ENCODE measurements at places on chromosomes 13 and 19.
A peak's percentile ranks its signal among the peaks of the same experiment; 100 is the strongest.

DNA sequence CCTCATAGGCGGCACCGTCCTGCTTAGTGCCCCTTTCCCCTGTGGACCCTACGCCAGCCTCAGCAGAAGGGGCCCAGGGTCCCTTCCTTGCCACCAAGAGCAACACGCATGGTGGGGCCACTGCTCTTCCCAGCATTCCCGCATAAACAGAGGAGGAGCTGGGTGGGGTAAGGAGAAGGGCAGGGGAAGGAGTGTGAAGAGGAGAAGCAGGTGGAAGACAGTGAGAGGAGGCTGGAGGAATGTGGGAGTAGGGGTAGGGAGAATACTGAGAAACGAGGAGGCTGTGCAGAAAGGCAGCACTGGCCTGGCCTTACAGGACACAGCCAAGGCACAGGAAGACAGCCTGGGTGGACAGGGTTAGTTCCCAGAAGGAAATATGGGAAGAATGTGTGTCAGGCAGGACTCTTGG is 43.9 kb downstream of the ZNF331 start:
- no peak for DNase-seq

DNA sequence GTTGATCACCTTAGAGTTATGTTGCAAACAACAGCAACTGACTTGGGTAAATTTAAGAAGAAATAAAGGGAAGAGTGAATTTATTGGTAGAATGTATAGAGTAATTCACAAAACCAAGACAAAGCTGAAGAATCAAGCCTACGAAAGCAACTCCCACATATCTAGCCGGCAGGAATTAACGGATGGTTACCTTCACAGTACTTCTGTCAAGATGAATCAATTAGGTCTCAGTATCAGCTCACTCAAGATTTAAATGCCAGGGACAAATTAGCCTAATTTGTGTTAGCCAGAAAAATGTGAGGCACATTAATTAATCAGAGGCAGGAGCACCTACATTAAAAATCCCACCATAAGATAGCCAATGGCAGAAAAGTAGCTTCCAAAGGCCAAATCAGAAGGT is 10.7 kb downstream of the KPNA3 start:
- no peak for DNase-seq

DNA sequence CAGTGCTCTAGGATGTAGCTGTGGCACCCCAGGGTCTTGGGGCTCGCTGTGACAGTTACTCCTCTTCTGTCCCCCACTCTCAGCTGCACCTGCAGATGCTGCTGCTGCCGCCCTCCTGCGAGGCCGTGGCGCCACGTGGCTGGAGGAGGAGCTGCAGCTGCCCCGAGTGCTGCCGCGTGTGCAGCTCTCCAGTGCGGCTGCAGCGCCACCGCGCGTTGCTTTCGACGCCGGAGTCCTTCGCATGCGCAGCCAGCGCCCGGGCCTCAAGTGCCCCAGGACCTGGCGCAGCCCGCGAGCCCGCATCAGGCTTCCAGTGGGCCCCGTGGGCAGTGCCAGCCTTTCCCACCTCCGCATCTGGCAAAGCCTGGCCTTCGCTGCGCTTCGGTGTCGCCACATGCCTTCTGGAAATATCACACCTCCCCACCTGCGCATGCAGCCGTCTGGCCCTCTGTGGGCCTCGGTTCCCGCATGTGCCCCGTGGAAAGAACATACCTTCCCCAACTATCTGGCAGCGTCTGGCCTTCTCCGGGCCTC is 692 bp upstream of the ZNF580 start:
- DNase-seq = no peak

- no peak for DNase-seq
Observed at GRCh38 chr13:96781141-96781540, 213.1 kb downstream of the OXGR1 start.

- DNase-seq = no peak
Observed at GRCh38 chr13:104086210-104086609, 1020.0 kb upstream of the SLC10A2 start.

- DNase-seq = no peak
Observed at GRCh38 chr13:26784704-26785639, 24.4 kb upstream of the GPR12 start.

GRCh38 chr19:33407140-33407551 is 33.6 kb downstream of the CEBPG start:
- DNase-seq = no peak

DNA sequence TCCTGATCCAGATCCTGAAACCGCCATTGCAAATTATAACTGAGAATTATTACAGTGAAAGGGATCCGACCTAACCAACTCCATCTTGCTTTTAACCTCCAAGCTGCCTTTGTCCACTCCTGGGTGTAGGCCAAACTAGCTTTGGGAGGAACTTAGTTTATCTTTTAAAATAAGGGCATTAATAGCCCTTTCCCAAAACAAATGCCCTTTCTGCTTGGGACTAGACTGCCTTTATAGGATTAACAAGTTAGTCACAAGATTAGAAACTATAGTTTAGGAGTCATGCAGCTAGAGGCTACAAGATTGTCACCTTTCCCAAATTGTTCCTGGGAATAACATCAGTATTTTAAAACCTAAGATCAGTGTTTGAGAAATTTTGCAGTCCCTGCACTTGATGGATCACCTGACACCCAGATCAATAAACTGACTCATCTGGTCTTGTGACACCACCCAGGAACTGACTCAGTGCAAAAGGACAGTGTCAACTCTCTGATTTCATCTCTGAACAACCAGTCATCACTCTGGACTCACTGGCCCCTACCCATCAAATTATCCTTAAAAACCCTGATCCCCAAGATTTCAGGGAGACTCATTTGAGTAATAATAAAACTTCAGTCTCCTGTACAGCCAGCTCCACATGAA is 4.1 kb upstream of the ZNF841 start:
- no peak for DNase-seq

DNA sequence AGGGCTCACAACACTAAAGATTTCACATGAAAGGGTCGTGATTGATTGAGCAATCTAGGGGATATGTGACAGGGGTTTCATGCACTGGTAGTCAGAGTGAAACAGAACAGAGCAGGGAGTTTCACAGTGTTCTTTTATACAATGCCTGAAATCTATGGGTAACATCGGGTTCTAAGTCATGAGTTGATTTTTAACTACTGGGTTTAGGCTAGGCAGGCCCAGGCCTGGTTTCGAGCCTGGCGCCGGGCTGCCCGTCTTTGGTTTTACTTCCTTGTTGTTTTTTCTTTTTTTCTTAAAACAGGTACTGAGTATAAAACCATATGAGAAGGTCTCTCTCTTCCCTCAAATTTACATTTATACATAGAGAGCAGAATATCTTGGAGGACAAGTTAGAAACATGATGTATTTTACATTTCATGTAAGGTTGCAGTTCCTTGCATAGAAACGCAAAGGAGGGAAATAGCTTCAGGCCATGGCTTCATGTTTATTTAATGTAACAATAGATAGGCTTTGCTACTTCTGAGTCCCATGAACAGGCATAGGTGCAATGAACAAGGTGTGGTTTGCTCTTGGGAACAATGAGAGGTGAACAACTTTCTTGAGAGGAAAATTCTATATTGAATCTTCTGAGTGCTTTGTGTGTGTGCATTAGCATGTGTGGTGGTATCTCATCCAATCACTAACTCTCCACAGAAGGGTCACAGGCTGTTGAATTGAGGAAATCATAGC is 128.9 kb upstream of the RXFP2 start:
- no peak for DNase-seq

DNA sequence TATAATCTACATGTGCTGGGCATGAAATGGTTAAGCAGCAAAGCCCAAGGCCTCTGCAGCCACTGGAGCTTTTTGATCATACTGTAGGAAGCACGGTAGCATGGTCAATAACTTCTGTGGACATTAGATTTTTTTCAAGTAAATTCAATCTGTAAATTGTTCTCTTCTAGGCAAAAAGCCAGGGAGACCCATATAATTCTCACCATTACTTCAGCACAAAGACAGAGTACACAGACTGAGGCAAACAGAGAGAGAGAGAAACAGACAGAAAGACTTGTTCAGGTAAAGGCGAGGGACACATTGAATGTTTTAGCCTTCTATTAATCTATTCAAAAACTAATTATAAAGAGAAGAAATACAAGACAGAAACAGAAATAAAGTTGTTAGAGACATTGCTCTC is 349.4 kb downstream of the RFC3 start:
- no peak for DNase-seq

GRCh38 chr13:94031609-94032008 is 447.9 kb downstream of the DCT start:
- DNase-seq = no peak

DNA sequence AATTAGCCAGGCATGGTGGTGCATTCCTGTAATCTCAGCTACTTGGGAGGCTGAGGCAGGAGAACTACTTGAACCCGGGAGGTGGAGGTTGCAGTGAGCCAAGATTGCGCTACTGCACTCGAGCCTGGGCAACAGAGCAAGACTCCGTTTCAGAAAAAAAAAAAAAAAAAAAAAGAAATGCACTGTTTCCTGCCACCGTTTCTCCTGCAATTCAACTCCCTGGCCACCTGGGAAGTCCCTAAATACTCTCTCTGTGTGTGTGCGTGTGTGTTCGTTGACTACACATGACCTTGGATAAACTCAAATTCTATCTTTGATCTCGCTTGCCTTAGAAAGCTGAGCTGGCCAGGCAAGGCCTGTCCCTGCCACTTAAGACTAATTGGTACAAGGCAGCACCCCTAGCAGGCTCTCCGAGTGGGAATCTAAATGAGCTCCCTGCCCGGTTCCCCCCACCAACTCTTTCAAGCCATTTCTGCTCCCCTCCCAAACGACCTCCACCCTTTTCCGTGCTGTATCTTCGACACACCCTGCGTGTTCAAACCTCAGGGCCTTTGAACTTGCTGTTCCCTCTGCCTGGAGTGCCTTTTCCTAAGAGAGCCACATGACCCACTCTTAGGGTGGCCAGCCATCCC is 5.2 kb upstream of the BCAT2 start:
- peak; percentile 50 for DNase-seq

GRCh38 chr13:109626386-109627171 is 159.8 kb downstream of the IRS2 start:
- DNase-seq = no peak

GRCh38 chr19:10412257-10412977 is 7.9 kb upstream of the PDE4A start:
- no peak for DNase-seq

GRCh38 chr19:13428352-13428751 is 77.9 kb downstream of the CACNA1A start:
- no peak for DNase-seq

GRCh38 chr13:111281751-111282311 is 38.6 kb upstream of the TEX29 start:
- DNase-seq = no peak

- no peak for DNase-seq
Observed at GRCh38 chr19:5403968-5404640, 51.1 kb upstream of the ZNRF4 start.

- DNase-seq = no peak
Observed at GRCh38 chr19:54333586-54334298, 5.2 kb downstream of the LILRA4 start.

DNA sequence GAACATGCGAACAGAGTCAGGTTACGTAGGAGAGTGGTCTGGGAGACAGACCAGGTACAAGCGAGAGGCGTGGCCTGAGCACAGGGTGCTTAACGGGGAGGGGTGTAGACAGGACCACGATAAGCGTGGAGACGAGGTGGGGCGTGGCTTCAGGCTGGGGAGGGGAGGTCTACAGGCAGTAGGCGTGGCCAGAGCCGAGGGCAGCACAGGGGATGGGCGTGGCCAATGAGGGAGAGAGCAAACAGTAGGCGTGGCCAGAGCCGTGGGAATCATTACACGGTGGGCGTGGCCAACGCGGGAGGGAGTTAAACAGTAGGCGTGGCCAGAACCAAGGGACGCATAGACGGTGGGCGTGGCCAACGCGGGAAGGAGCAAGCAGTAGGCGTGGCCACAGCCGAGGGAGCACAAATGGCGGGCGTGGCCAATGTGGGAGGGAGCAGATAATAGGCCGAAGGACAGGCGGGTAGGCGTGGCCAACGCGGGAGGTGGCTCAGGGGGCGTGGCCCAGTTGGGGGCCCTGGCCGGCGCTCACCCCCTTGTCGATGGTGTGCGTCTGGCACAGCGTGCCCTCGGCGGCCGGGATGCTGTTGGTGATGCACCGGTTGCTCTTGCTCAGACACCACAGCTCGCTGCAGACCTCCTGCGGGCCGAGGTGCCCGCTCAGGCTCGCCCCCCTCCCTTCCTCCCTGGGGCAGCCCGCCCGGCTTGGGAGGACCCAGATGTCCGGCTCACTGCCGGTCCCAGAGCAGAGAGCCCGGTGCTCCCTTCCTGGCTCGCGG is 15.2 kb upstream of the MYO1F start:
- peak; percentile 96 for DNase-seq

- no peak for DNase-seq
Observed at GRCh38 chr13:76644906-76645305, 241.3 kb downstream of the KCTD12 start.

- DNase-seq = peak; percentile 86
Observed at GRCh38 chr19:33416307-33417215, 43.1 kb downstream of the CEBPG start.

DNA sequence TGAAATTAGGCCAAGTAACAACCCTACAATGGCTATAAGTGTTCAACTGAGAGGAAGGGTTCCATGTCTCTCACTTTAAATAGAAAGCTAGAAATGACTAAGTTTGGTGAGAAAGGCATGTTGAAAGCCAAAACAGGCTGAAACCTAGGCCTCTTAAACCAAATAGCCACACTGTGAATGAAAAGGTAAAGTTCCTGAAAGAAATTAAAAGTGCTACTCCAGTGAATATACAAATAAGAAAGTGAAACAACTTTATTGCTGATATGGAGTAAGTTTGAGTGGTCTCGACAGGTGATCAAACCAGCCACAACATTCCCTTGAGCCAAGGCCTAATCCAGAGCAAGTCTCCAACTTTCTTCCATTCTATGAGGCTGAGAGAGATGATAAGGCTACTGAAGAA is 209.6 kb downstream of the KLF12 start:
- DNase-seq = no peak

DNA sequence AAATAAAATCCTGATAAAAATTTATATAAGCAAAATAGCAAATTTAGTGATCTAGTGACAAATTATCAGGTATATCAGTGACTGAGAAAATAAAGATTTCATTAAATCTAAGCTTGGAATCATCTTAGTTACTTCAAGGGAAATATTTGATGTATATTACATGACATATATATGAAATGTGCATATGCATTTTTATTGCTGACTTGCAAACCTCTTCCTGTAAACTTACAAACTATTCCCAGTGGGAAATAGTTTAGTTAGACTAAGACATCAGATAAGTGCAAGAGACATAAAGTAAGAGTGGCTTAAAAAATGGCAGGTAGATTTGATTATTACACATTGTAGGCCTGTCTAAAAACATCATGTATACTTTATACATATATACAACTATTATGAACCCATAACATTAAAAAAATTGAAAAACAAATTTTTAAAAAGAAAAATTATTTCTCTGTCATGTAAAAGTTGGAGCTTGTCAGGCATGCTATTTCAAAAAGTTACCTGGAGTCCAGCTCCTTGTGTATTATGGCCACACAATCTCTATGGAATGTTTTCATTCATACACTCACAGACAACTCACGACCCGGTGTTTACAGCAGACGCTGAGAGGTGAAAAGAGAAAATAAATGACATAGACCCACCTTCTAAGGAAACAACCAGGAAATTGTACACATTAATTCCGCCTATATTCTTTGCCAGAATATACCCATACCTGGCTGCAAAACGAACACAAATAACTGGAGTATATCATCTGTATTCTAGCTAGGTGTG is 724.5 kb downstream of the SLITRK6 start:
- no peak for DNase-seq

All from WERI-Rb-1 (cell line).